Posterior cingulate gyrus (tissue), 11 donors: ENCODE measurements at places on chromosomes 13 and 19.

GRCh38 chr19:46622118-46622446 lies 2.8 kb downstream of the PTGIR start:
- DNase-seq: no peak

GRCh38 chr13:39516096-39516495 lies 86.9 kb downstream of the LHFPL6 start:
- DNase-seq: no peak

GRCh38 chr19:12676928-12677327 lies 4.8 kb downstream of the DHPS start:
- no peak for DNase-seq

DNA sequence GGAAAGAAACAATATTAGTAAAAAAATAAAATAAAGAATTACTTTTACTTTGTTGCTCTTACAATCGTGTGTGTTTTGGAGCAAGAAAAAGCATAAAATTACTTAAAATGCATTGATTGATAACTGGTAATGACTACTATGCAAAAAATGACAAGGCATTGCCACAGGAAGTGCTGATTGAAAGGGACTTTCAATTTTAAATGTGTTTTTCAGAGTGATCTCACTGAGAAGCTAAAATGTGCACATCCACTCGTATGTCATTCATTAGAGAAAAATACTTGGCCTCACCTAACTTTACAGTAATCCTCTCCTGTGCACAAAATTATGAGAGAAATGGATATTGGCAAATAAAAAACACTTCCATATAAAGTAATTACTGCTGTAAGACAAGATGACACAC lies 934.9 kb downstream of the SLITRK6 start:
- no peak for DNase-seq

GRCh38 chr13:48316826-48317510 lies 13.4 kb downstream of the RB1 start:
- peak; percentile 67 for DNase-seq
